ENCODE measurements at places on chromosomes 3 and 15.

DNA sequence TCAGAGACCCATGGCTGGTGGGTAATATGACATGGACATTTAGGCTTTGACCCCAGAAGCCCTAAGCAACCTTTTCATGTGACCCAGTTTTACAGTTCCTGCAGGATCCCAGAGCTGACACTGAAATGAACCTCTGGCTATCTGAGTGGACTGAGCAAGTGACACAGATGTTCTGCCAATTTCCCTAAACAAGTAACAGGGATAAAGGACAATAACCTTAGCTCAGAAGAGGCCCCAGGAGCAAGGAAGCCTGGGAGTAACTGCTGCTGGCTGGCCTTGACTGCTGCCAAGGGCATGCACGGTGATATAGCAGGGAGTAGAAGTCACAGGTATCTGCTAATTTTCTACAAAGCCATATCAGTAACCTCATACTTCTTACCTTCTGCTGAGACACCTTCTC, 177.9 kb downstream of the CHL1 start:
- no peak for DNase-seq

- no peak for DNase-seq
Observed at GRCh38 chr3:1092061-1092460, 763 bp upstream of the CNTN6 start.

DNA sequence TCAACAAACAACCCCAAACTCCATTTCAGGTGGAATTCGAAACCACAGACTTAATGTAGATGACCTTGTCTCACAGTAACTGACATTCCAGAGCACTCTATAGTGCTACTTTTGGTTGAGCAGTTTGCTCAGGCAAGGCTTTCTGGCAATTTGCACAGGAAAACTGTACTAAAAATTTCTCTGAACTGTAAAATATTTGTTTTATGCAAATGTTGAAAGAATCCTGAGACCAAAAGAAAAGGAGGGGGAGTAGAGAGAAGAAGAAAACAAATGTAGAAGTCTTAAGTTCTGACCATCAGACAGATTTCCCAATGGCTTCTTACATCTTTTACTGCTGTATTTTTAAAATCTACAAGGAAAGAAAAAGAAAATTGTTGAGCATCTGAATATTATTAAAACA, 53.5 kb downstream of the DTWD1 start:
- DNase-seq, result no peak

GRCh38 chr3:169627789-169628188, 35.7 kb downstream of the MECOM start:
- no peak for DNase-seq

- DNase-seq, result no peak
Observed at GRCh38 chr3:127678611-127679533, 6.1 kb downstream of the ABTB1 start.

GRCh38 chr3:126314305-126314789, 42.9 kb downstream of the KLF15 start:
- DNase-seq, result no peak

DNA sequence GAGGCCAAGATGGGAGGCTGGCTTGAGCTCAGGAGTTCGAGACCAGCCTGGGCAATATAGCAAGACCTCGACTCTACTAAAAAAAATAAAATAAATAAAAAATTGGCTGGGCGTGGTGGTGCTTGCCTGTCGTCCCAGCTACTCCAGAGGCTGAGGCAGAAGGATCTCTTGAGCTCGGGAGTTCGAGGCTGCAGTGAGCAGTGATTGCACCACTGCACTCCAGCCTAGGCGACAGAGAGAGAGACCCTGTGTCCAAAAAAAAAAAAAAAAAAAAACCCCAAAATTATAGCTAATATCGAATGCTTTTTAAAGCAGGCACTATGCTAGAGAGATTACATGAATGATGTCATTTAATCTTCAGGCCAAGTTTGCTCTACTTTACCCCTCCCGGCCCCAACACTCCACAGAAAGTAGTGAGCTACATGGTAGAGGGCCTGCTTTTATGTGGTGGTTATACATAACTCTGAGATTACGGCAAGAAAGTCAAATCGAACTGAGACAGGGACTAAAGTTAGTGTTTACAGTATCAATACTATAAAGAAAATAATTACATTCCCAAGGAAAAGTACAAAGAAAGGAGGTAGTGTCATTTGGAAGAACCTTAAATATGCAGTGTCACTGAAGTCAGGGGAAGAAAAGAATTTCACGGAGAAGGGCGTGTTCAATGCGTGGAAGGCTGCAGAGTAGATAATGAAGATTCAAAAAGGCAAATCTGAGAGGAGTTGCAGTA, 1.1 kb downstream of the ADPGK start:
- no peak for DNase-seq

GRCh38 chr3:33648793-33649192, 69.3 kb downstream of the CLASP2 start:
- DNase-seq, result no peak

DNA sequence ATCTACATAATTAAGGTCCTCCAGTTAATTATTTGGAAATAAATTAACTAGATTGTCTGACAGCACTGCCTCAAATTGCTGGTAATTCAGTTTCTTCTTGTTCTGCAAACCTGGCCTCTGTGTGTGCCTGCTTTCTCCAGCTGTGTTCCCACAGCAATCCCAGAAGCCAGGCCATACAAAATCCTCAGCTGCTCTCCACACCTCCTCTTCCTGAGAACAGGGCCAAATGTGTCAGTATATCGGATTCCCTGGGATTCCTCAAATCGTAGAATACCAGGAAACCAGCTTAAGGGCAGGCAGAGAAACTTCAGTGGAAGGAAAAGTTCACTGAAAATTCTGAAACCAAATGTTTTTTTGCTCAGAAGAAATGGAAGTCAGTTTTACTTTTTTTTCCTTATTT, 261.4 kb downstream of the ZMAT3 start:
- no peak for DNase-seq

DNA sequence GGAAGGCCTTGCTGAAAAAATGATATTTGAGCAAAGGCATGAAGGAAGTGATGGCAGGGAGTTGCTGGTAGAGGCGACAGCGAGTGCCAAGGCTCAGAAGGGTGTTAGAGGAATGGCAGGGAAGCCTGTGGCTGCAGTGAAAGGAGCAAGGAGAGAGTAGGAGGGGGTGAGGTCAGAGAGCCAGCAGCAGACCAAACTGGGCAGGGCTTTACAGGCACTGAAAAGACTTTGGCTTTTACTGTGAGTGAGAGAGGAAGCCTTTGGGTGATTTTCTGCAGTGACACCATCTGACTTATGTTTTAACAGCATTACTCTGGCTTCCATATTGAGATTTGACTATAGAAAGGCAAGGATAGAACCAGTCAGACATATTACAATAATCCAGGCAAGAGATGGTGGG, 11.4 kb downstream of the TICRR start:
- DNase-seq, result no peak

DNA sequence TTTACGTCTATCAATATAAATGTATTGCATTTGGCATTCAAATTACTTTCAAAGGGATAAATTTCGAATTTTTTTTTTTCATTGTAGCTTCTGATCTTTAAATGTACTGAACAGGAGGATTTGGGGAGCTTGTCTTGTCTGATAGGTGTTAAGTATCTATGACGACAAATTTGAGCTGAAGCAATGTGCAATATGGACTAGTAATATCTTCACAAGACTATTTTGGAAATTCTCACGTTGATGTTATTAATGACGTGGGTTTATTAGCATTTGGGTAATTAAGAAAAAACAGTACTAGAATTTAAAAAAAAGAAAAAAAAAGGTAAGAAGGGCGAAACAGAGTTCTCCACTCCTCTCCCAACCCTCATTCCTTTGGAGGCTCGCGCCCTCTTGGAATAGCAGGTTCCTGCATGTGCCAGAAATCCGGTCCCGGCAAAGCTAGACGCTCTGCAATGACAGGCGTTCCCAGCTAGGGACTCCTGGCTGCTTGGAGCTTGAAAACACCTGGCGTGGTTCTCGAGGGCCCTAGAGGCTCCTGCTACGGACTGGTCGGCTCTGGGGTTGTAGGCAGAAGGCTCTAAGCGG, 648 bp upstream of the P2RY1 start:
- DNase-seq, result no peak
